ENCODE measurements at places on chromosomes 7 and 10.

DNA sequence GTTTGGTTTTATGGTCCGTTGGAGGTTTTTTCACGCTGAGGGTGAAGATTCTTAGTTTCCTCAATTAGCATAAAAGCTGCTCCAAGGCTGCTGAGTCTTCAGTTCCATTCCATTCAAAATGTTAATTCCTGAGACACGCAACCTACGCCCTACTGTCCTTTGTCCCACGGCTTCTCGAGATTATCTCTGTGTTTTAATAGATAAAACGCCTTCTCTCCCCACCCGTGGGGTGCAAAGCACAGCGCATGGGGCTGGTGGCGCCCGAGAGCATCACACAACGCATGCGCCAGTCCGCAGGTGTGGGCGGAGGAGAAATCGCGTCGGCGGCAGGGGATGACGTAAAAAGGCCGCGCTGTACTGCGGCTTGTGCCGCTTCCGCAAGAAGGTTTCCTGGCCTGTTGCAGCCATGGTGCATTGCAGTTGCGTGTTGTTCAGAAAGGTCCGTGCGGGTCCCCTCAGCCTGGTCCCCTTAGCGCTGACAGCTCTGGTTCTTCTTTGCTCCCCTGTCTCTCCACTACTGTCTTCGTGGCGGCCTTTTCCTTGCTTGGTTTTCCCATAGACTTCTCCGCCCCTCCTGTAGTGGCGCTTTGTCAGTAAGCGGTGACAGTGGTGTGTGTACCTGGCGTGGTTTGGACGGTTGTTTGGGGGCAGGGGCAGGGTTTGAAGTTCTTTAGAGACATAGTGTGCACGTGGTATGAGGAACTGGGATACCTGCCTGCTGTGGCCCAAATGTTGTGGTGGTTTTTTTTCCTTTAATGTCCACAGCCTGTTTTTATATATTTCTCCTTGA lies at the start of gene GTPBP10:
TSS of gene GTPBP10 (plus strand) at position 381 of the 790 bp plus-strand sequence. CDS start at position 407, 26 bp downstream.
- DNase-seq = peak; percentile 93

DNA sequence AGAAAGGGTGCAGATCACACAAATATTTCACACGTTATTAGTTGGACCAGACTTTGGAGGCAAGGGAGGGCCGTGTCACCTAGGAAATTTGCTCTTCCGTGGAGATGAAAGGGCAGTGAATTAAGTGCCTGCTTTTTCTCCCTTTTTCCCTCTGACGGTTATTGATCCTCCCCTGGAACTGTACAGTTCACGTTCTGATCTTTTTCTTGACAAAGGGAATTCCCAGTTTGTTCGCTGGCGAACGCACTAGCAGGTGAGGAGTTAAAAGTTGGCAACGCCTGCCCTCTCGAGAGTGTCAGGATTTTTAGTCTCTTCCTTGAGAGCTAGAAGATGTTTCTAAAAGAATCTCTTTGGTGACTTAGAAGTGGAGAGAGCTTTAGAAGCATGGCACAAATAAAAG lies 111.5 kb downstream of the TCF7L2 start:
- no peak for DNase-seq

GRCh38 chr10:78349911-78350663 lies 316.4 kb downstream of the RPS24 start:
- DNase-seq = no peak

GRCh38 chr10:113073549-113074189 lies 123.6 kb downstream of the TCF7L2 start:
- no peak for DNase-seq

DNA sequence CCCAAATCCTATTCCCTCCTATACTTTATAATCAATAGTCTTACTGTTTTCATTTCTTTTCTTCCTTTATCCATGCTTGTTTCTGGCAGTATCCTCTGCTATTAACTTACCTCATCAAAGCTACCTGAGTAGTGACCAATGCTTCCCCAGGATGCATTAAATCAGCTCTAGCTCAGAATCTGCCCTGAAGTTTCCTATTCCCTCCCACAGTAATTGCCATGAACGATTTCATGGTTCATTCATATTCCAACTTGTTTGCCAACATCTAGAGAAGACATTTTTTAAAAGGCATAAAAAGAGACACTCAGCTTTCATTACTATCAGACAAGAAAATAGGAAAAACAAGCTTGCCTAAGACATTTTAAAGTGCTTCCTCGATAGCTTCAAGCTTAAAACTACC lies 42.3 kb downstream of the COA1 start:
- DNase-seq = no peak

DNA sequence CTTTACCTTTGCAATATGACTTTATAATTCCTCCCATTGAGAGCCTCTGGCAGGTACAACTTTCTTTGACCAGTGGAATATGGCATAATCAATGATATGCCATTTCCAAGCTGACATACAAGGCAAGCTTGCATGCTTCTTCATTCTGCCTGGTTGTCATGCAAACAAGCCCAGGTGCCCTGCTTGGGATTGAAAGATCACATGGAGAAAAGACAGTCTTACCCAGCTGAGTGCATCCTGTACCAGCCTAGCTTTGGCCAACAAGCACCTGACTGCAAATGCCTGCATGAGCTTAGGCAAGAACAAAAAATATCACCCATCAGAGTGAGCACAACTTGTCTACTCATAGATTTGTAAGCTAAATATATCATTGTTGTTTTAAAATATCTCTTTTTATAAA lies 82.9 kb upstream of the KCND2 start:
- no peak for DNase-seq

GRCh38 chr7:139702313-139702731 lies 75.5 kb downstream of the HIPK2 start:
- DNase-seq = no peak

DNA sequence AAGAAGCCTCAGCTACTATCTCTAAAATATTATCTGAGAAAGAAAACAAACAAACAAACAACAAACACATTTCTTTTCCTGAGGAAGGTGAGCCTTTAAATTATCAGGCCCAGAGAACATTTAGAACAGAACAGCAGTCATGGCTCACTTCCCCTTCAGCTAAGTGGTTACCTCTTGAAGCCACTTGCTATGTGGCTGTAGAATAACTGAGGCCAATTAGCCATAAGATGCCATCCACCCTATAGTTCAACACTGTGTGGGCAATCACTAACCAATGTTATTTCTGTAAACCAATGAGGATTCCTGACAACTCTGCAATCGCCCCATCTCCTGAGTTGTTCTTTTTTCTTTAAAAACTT lies 3.7 kb upstream of the UPP1 start:
- DNase-seq = no peak

GRCh38 chr7:25659841-25660240 lies 431.6 kb upstream of the NPVF start:
- DNase-seq = no peak

DNA sequence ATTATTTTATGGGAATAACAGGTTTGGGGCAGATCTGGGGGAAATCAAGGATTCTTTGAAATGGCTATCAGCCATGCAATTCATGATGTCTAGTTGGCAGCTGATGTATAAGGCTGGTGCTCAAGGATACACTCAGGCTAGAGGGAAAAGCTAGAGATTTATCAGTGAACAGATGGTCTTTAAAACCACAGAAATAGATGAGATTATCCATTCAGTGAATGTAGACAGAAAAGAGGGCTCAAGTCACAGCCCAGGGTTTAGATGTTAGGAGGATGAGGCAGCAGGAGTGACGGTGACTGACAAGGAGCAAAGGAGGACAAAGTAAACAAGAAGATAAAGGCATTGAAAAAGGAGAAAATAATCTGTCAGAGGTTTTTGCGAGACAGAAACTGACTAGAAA lies 238.7 kb downstream of the CDK14 start:
- no peak for DNase-seq

GRCh38 chr10:127034790-127035189 lies 129.6 kb downstream of the DOCK1 start:
- peak; percentile 94 for DNase-seq

DNA sequence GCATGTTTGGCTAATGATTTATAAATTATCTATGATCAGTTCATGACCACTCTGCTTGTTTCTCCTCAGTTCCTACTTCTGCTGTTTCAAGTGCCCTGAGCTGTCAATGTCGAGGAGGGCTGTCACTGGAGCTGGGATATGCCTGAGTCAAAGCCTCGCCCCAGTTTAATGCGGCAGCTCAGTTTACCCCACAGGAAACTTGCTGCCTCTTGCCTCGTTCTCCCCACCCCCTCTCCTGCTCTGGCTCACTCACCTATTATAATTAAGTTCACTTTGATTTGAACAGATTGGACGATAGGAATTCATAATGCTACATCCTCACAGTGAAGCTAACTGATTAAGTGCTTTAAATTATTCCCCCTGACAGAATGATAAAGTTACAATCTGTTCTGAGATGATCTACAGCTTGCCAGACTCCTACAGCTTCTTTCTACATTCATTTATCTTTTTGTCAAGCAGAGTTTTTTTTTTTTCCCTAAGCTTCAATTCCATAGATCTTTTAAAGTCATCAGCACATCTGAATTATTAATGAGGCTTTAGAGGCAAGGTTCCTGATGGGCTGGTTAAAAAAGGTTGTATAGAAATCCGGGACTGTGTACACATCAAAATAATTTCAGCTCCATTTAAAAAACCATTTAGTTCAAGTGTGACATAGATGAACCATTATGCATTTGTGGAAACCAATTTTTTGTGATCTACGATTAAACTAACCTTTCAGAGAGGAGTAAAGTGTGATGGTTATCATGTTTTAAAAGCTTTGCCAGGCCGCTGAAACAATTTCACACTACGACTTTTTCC lies 758.3 kb downstream of the KCNMA1 start:
- no peak for DNase-seq

DNA sequence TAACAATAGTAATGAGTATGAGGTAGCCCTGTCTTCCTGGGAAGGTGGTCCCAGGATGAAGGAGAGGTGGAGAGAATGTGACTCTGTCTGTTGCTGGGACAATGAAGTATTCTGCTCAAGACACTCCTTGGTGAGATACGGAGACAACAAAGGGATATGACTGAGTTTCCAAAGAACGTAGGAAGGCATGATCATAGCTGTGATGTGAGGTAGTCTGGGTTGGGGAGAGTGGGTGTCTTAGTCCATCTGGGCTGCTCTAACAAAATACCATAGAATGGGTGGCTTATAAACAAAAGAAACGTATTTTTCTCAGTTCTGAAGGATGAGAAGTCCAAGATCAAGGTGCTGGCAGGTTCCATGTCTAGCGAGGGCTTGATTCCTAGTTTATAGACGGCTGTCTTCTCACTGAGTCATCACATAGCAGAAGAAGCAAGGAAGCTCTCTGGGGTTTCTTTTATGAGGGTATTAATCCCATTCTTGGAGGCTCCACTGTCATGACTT lies 84.9 kb upstream of the RHOBTB1 start:
- no peak for DNase-seq

GRCh38 chr10:121199081-121199480 lies 347.9 kb downstream of the WDR11 start:
- DNase-seq = no peak

- DNase-seq = no peak
These were observed 56.3 kb downstream of the DENND2A start for GRCh38 chr7:140584195-140584851.

- no peak for DNase-seq
These were observed 87.9 kb downstream of the RNF216 start for GRCh38 chr7:5693529-5693928.

DNA sequence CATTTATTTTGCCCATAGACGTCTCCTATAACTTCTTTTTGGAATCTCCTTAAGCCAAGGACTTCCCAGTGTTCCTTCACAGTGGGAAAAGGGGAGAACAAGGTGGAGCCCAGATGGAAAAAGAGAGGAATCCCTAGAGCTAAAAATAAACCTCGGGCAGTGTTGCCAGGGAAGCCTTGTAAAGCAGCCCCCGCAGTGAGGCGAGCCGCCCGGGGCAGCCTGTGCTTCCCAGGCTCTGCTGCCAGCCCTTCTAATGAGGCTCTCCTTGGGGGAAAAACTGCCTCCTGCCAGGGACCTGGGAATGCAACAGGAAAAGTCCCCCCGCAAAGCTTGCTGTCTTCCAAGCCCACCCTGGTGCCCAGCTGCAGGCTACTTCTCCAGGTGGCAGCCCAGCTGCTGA lies 71.7 kb downstream of the SH3PXD2A start:
- peak; percentile 63 for DNase-seq

DNA sequence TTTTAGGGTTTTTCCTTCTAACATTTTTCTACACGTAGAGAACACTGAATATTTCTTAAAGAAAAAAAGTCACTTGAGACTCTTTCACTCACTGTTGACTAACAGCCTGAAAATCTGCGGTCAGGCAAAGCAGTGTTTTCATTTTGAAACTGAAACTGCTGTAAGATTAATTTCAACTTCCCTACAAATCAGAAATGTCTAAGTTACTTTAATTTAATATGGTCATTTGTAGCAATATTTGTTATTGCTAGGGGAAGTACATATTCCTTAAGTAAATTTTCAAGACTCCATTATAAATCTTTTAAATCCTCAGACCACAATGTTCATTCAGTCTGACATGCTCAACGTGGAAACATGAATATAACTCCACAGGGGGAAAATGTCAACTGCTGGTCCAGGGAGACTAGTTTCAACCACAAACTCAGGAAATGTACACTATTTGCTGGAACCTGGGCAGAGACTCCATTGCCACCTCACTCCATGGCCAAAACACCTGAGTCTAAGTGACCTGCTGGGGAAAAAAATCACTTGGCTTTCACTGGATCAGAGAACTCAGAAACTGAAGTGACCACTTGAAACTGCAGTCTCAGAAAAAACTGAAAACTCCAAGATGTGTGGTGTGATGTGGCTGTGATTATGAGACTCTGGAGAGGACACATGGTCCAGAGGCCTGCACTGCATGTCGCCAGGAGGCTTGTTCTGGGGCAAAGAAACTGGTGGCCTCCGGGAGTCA lies 161.2 kb downstream of the TAX1BP1 start:
- no peak for DNase-seq

DNA sequence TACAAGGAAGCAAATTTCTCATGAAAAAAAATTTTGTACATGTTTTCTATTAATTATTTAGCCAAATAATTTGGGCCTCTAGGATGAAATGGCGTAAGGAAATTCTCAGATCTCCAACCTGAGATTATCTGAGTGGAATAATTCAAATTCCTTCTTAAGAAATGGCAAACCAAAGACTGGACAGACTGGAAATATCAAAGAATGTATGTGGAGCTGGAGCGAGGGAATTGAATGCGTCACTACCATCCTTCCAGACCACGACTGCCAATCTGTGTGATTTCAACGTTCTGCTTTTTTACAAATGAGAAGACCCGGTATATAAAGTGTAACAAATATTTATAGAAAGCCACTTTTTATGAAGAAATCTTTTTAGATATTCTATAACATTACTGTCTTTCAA lies 12.4 kb upstream of the BLNK start:
- DNase-seq = no peak

GRCh38 chr10:15169555-15170401 lies 1.3 kb upstream of the NMT2 start:
- no peak for DNase-seq

DNA sequence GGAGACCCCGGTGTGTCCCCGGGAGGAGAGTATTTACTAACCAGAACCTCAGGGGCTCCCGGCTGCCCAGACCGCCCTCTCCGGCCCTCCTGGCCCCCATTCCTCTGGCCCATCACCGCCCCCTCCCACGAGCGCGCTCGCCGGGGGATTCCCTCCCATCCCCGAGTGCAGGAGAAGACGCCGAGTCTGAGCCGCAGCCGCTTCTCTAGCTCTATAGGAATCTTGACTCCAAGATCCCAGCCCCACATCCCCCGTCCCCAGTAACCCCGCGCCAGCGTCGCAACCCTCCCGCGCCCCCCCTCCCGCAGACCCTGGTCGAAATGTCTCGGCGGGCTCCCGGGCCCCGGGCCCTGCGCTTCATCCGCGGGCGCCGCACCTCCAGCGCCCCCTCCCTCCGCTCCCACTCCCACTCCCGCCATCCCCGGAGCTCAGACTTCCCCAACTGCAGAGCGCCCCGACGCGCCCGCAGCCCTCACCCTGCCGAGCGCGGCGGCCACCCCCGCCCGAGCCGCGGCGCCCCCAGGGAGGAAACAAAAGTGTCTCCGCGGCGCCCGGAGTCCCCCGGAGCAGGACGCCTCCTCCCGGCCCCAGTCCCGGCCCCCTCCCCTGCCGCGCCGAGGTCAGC lies 541 bp downstream of the ELMO1 start:
- DNase-seq = no peak
